Mesenteric fat pad (tissue), 1 donor: ENCODE measurements at places on chromosomes 1 and 21. TPM values are rescaled to one million over a fixed set of nuclear protein-coding genes. Genes with fewer than 3 reads are reported as not detected.

- DNase-seq, result no peak
Observed at GRCh38 chr1:219215477-219215876, 41.8 kb downstream of the LYPLAL1 start.

DNA sequence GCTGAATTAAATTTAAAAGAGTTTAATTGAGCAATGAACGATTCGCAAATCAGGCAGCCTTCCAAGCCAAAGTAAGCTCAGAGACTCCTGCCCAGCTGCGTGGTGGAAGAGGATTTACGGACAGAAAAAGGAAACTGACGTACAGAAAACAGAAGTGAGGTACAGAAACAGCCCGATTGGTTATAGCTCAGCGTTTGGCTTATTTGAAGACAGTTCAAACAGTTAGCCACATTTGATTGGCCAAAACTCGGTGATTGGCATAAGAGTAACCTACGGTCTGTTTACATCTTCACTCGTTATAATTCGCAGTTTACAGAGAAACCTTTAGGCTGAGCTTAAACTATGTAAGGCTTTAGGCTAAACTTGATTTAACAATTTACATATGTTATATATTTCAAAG lies 46.9 kb downstream of the CR1L start:
- no peak for DNase-seq

DNA sequence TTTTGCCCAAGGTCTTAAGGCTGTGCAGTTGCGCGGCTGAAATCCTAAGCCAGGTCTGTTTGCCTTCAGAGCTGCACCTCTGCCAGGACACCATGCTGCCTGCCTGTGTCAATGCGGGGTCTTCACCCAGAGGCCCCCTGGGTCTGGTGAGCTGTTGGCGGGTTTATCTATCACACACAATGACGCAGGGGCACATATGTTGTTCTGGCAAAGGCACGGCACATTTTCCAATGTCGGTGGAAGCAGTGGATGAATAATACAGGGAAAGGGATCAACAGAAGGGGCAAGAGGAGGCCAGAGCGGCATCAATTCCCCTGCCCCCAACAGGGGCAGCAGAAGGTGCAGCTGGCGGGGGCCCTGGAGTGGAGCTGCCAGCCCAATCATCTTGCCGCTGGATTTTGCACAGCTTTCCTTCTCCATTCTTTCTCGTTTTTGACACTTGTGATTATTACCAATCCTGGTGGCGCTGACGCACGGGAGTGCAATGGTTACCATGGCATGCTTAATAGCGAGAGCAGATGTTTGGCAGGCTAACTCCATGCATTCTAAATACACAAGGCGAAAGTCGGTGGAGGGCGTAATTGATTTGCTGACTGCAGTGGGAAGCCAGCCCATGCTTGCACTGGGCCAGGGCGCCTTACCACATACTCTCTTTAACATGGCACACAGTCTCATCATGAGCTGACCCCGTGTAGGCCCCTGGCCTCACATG lies 45.8 kb upstream of the CYP2J2 start:
- DNase-seq, result no peak

FAM229A gene
- 6.2 TPM for total RNA-seq

DNA sequence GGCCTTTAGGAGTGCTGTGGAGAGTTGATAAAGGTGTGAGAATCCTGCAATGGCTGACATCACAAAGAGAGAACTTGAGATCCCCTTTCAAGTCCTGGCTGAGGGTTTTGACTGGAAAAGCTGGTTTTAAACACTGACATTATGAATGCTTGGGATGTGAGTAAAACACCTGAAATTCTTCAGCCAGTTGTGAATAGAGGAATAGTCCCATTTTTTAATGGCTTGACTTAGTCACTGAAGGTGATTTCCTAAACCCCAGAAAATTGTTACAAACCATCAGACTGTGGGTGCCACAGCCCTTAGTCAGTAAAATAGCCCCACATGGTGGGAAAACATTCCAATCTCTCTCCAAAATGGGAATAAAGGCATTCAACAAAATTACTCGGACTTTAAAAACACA lies 107.7 kb upstream of the LMO4 start:
- DNase-seq, result no peak

DIRAS3 gene
- total RNA-seq, result 0.74 TPM

ZMYND12 gene
- 1.3 TPM for total RNA-seq

DNA sequence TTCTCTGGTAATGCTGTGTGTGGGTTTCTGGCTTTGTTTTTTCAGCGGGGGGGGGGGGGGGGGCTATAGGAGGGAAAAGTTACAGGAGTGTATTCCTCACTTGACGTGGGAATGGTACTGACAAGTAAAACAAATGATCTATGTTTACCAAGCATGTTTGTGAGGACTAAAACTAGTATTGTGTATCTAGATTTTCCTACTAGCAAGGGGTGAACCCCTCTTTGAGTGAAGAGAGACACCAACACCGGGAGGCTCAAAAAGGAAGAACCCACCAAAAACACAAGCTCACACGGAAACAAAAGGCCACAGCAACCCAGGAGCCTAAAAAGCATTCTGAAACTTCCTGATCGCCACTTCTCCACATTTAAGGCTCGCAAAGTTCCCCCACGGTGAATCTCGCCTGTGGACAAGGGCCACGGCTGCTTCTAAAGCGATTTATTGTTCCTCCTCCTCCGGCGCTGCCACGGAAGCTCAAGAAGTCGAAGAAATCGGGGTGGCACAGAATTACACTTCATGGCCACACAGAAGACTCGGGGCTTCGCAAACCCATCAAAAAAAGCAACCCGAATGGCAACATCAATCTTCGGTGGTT lies 703 bp downstream of the PUM1 start:
- no peak for DNase-seq

PLPPR5 gene
- not detected for total RNA-seq

DCST2 gene
- 0.87 TPM for total RNA-seq

GBP6 gene
- total RNA-seq, result not detected

DNA sequence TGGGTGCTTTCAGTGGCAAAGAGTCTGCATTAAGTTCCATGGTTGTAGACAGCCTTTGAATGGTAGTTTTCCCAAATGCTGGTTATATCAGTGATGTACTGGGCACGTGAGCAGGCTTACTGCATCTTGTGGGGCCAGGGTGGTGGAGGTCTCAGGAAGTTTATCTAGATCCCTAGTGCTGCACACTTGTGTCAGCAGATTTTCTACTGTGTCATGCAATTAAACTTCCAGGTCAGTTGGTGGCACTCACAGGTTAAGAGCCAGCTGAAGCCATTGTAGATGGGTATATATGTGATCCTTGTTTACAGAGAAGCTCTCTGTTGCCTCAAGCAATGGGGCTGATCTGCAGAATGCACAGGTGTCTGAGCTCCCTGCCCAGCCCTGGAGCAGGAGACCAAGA lies 33.0 kb downstream of the FOXJ3 start:
- DNase-seq, result no peak

CD1B gene
- total RNA-seq, result not detected

LCE2B gene
- total RNA-seq, result not detected

DNA sequence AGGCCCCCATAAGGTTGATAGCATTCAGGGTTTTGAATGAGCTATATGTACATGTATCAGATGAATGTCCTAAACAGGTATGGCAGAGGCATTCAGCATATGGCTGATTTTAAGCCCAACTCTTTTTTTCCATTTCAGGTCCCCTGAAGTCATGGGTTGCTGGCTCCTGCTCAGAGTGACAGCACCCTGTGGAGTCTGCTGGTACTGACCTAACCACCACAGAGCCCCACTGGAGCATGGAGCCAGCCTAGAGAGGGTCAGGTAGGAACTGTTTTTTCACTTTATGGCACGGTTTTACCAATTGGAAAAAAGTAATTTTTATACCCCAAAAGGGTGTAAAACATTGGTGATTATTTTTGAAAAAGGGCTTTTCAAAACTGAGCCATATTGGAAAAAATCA lies 82.5 kb upstream of the MPC2 start:
- no peak for DNase-seq

GRCh38 chr1:233722212-233722979 lies 108.5 kb downstream of the KCNK1 start:
- no peak for DNase-seq

CLDN14 gene
- total RNA-seq, result not detected

- no peak for DNase-seq
Observed at GRCh38 chr21:45887120-45887611, 94.4 kb upstream of the COL6A1 start.

SH3BGRL3 gene
- total RNA-seq, result 229 TPM

DNA sequence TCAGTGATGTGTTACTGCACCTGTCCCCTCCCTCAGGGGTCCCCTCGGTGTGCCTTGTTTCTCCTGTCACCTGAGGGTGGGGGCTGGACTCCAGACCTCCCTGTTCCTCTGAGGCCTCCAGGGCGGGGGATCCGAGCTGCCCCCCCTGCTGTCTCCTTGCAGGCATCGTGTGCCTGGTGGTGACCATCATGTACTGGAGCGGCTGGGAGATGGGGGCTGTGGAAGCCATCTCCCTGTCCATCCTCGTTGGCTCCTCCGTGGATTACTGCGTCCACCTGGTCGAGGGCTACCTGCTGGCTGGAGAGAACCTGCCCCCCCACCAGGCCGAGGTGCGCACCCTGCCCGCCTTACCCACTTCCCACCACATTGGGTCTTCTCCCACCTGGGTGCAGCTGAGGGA lies 56.4 kb downstream of the DISP3 start:
- DNase-seq, result no peak

GDAP2 gene
- 31.5 TPM for total RNA-seq

DNA sequence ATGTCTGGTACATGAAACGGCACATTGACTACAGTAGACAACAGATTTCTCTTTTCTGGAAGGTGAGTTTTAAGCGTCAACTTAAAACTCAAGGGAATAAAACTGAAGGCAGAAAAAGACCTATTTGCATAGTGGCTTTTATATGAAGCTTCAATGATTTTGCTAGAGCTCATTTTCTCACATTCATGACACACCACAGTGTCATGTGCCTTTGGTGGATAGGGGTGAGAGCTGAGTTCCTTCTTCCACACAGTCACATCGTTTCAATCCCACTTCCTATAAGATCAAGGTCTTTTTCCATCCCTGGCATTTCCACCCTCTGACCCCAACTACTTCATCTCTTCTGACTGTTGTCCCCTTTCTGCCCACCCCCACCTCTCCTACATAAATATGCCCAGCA lies 31.0 kb downstream of the IL12RB2 start:
- no peak for DNase-seq

DNA sequence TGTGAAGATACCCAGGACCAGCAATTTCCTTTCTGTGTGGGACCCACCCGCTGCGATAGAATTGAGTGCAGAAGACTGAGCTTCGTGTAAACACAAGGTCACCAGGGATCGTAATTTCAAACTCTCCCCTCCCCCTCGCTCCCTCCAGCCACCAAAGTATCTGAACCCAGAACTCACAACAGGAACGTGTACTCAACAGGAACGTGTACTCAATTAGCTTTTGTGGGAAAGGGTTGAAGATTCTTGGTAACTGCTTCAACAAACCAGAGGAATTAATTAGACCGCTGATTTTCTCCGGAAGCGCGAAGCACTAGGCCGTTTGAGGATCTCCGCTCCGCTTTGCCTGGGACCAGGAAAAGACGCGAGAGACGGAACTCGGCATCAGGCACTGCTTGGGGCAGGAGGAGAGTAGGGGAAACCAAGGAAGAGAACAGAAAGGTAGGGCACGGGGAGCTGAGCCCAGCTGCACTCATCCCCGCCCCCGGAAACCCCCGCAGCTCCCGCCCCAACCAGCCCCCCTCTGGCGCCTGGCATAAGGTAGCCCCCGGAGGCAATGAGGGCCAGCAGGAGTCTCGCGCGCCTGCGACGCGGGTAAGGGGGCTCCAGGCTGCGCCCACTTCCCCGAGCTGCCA lies 453 bp downstream of the DRAM2 start:
- no peak for DNase-seq

GJB5 gene
- not detected for total RNA-seq

DNA sequence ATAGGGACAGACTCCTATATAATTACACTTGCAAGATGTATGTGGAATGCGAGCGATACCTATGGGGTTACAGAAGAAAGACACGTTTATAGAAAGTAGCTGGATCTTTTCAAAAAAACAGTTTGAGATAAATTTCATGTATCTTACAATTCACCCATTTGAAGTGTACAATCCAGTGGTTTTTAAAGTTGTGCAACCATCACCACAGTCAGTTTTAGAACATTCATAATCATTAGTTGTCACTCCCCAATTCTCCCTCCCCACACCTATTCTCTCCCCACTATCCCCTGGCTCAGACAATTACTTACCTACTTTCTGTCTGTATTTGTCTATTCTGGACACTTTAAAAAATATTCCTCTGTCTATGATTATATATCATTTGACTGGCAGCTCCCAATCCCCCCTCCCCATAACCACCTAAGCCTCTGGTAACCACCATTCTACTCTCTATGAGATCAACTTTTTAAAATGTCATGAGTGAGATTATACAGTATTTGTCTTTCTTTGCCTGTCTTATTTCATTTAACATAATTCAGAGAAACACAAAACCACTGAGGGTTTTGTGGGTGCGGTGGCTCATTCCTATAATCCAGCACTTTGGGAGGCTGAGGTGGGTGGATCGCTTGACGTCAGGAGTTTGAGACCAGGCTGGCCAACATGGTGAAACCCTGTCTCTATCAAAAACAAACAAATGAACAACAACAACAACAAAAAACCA lies 39.1 kb downstream of the MRPS6 start:
- DNase-seq, result no peak

DNA sequence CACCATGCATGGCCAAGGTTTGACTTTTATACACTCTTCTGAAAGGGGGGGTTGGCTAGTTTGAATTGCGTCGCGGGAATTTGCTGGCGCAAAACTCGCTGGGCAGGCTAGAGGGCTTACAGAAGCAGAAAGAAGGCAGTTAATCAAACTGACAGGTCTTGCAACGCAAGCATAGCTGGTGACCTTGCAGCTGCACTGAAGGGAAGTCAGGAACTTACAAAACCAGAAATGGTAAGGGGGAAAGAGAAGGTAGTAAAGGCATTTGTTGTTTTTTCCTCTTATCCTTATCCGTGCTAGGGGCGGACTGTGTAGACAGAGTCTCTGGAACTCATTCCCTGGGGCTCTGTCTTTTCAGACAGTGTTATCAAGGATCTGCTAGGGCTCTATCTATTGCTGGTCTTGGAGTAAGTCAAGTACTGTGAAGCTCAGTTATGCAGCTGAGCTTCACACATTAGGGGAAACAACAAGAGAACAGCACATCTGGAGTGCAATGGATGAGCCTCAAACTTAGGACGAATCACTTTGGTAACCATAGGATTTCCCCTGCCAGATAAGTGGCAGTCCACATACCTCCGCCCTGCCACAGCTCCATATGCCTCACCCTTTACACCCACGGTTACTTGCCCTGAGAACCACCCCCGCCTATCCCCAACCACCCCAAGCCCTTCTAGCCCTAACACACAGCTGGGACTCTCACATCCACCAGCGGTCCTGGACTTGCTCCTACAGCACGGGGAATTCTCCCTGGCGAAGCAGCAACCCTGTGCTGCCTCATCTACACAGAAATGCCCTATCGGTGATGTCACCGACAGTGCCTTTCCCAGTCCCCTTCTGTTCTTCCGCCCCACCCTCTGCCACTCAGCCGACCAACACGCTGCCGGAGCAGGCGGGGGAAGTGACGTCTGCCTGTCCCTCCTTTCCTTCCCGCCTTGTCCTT lies 251.4 kb downstream of the FAM72C start:
- no peak for DNase-seq

DNA sequence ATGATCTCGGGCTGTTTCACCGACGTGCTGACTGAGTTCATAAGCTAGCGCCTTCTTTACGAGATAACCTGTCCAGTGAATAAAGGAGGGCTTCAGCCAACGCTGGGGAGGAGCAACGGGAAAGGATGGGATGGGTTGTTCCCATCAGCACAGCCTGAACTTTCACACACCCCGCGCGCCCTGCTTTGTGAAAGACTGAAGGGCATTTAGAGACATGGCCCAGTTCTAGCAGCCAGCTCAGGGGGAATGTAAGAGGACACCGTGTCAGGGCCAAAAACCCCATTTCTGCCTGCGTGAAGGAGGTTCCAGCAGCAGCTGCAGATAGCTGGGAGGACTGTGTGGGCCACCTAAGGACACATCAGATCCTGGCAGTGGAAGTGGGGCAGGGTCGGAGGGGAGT lies 255.1 kb upstream of the RAB4A start:
- no peak for DNase-seq
